Thoracic aorta (tissue), 2 donors: ENCODE measurements at places on chromosomes 7 and 10.

DNA sequence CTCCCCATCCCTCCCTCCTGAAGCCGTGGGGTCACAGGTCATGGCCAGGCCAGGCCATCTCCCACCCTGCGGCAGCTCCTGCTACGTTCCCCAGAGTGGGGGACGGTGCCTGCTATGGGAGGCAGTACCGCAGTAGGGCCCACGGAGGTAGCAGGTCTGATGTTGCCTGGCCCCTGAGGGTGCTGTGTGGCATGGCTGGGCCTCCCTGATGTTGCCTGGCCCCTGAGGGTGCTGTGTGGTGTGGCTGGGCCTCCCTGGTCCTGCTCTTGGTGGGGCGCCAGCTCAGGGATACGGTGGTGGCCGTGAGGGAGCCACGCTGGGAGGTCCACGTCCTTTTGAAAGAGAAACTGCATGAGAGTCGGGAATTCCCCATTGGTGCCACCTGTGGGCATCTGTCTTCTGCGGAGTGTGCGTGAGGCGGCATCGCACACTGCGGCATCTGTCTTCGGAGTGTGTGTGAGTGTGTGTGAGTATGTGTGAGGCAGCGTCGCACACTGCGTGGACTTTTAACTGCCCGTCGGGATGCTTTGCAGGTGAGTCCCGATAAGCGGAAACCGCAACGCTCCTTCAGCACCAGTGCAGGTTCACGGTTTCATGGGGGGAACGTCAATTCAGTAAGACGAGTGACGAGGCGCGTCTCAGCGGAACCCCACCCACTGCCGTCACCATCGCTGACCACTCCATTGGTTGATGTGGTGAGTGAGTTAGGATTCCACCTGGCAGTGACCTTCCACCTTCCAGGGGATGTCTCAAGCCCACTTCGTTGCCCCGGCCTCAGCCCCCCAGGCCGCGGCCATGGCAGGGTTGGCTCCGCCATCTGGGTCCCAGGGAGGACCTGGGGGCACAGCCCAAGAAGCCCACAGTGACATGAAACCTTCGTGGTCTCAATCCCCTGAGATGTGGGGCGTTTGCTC lies 51.2 kb upstream of the CFAP46 start:
- DNase-seq: no peak

DNA sequence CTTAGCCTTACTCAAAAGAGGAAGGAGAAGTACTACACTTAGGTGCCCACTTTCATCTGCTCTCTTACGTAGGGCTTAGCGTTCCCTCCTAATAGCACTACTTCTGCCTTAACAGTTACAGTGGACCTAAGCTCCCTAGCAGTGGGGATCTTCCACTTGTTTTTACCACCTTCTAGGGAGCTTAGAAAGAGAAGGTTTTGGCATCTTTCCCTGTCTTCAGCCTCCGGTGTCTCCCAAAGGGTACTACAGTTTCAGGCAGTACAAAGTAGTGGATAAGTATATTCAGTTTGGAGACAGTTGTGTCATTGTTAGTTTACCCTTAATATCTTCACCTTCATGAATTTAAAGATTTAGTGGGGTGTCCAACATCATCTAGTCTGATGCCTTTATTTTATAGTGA lies 14.6 kb downstream of the CHRM2 start:
- no peak for DNase-seq

- DNase-seq: no peak
Measured at GRCh38 chr7:44693641-44694313, 54.9 kb upstream of the ZMIZ2 start.

GRCh38 chr7:65287023-65287422 lies 86.6 kb upstream of the ZNF92 start:
- no peak for DNase-seq
